Fibroblast of lung (primary cell): ENCODE measurements at places on chromosomes 3 and 15. TPM values are rescaled to one million over a fixed set of nuclear protein-coding genes. Genes with fewer than 3 reads are reported as not detected.

The INSYN1 gene
- 1.2 and 1.3 TPM in 2 replicates for total RNA-seq

The CCR9 gene
- total RNA-seq = not detected in 2 replicates

The SEMA3G gene
- total RNA-seq = under 0.01 and 0.17 TPM in 2 replicates

The SUSD5 gene
- total RNA-seq = 0.51 and 2.3 TPM in 2 replicates

The CRELD1 gene
- total RNA-seq = 15.7 and 50.2 TPM in 2 replicates

The SLC38A3 gene
- total RNA-seq = not detected in 2 replicates

The CCDC9B gene
- 14.4 and 38.0 TPM in 2 replicates for total RNA-seq
